Tongue (tissue), 3 donors: ENCODE measurements at places on chromosomes 1 and 21. TPM values are rescaled to one million over a fixed set of nuclear protein-coding genes. Genes with fewer than 3 reads are reported as not detected.

DNA sequence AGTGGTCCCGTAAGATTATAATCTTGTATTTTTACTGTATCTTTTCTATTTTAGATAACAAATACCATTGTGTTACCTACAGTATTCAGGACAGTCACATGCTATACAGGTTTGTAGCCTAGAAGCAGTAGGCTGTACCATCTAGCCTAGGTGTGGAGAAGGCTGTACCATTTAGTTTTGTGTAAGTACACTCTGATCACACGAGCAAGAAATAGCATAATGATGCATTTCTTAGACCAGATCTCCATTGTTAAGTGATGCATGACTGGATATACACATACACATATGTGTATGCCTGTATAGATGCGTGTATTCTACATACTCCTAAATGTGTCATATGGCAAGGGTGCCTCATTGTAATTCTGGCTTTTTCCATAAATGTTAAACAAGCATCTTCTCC is 33.9 kb downstream of the GALNT2 start:
- no peak for DNase-seq

The OR10X1 gene
- total RNA-seq, result not detected

The ARMH1 gene
- total RNA-seq, result 1.6 TPM

- DNase-seq, result no peak
Measured at GRCh38 chr1:5947071-5947821, 45.0 kb downstream of the NPHP4 start.

GRCh38 chr1:216805953-216806352 is 82.7 kb upstream of the ESRRG start:
- no peak for DNase-seq

GRCh38 chr1:181704546-181704945 is 221.2 kb downstream of the CACNA1E start:
- DNase-seq, result peak; percentile 25

The C1orf52 gene
- total RNA-seq, result 16.7 TPM
